ENCODE measurements at places on chromosomes 7 and 10.

- DNase-seq: no peak
These were observed 62.7 kb downstream of the KAT6B start for GRCh38 chr10:74888962-74889661.

- DNase-seq: no peak
These were observed 47.6 kb downstream of the UNC5B start for GRCh38 chr10:71259815-71260501.

DNA sequence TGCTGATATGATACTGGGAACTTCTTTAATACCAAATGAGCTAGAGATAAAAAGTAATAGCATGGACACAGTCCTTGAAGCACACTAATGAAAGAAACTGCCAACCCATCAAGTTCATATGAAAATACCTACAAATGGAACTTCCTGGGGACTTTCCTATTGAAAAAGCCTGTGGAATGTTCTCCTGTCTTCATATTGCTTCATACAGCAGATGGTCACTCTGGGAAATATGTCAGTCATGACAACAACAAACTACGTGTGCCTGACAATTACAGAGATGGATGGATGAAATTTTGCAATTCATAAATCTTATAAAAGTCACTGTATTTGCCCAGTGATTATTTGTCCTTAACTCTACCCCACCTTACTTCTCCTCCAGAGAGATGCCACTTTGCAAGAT, 106.6 kb upstream of the COL1A2 start:
- DNase-seq: no peak

- DNase-seq: peak; percentile 55
These were observed 48.6 kb upstream of the NRP1 start for GRCh38 chr10:33382921-33383713.

GRCh38 chr7:77837275-77837674, 38.7 kb downstream of the PHTF2 start:
- DNase-seq: no peak
